ENCODE measurements at places on chromosomes 13 and 19.

- DNase-seq = no peak
Measured at GRCh38 chr13:46951516-46951915, 54.7 kb upstream of the HTR2A start.

GRCh38 chr13:47707414-47707813, 293.7 kb downstream of the SUCLA2 start:
- no peak for DNase-seq

- peak; percentile 75 for DNase-seq
Measured at GRCh38 chr19:12495002-12495802, 10.6 kb upstream of the ZNF709 start.

- DNase-seq = peak; percentile 34
Measured at GRCh38 chr13:48775804-48776203, 122.1 kb downstream of the CYSLTR2 start.

- no peak for DNase-seq
Measured at GRCh38 chr19:19570571-19570970, 32.5 kb downstream of the CILP2 start.

- DNase-seq = no peak
Measured at GRCh38 chr19:55312621-55313512, 12.3 kb downstream of the TMEM150B start.

GRCh38 chr19:51440846-51441409, 17.3 kb downstream of the SIGLEC8 start:
- no peak for DNase-seq

GRCh38 chr19:53195265-53195903, 2.2 kb upstream of the ZNF665 start:
- peak; percentile 46 for DNase-seq

- no peak for DNase-seq
Measured at GRCh38 chr19:29528946-29529645, 3.3 kb downstream of the VSTM2B start.

DNA sequence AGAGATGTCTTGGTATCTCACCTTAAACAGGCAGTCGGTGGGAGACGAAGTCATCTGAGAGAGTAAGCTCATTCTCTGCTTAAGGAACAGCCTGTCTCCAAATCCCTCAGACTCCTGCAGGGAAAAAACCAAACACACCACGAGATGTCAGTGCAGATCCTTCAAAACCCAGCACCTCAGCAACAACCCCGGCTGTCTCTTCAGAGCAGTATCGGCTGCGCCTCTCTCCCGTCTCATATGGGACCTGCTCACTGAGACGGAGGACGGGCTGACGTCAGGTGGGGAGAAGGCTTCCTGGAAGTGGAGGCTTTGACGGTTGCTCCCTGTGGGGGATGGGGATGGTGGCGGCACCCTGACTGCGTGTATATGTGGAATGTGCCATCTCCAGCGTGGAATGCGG, 43.6 kb downstream of the ANKRD27 start:
- no peak for DNase-seq

DNA sequence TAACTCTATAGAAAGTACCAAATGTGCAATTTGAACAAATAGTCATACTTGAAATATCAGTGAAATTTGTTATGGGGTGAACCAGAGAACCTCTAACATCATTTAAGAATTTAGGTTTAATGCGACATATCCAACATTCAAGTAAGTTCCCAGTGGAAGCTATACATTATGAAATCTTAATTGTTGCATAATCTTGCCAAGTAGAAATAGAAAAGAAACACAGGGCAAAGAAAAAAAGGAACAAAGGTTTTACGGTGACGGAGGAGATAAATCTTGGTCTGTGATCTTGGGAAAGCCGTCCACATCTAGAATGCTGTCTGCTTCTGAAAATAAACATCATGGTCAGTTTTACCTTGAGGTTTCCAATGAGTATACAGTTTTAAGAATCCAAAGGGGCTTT, 445.7 kb downstream of the RFC3 start:
- no peak for DNase-seq

DNA sequence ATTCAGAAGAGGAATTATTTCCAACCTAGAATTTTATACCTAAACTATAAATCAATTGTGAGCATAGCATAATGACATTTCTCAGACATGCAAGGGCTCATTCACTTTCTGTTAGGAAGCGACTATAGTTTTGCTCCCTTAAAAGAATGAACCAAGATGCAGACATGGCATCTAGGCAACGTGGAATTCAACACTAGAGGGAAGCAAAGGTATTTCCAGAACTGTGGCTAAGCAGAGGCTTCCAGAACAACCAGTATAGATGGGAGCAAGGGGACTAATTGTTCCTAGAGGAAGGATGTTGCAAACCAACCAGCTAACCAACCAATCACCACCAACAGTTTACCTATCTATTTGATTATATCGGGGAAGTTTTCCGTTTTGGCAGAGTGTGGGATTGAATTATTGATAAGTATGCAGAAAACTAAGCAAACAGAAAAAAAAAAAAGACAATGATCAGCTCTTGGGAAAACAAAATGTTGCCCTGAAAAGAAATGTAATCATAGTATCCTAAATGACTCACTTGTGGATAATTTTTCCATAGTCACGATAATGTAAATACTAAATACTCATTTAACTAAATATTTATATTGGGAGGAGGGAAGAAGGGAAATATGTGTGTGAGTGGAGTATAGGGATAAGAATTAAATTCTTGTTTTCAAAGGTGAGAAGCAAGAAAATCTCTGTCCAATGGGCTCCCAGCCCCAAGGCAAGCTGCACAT, 21.1 kb downstream of the ARL11 start:
- DNase-seq = peak; percentile 14

GRCh38 chr13:107284173-107284572, 716.2 kb upstream of the ARGLU1 start:
- no peak for DNase-seq

DNA sequence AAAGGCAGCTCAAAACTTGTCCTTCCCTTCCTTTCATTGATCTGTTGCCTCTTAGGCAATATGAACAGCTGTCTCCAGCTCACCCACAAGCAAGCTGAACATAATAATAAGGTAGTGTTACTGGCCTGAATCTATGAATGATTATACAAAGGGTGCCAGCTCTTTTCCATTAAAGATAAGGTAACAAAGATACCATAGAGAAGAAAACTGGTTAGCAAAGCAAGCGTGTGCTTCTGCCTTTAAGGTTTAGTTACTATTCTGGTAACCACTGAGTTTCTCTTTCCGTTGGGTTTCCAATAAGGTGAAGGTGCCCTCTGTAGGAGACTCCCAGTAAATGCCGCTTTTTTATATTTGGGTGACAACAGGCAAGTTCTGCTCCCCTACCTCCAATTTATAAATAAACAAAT, 12.1 kb upstream of the DACH1 start:
- no peak for DNase-seq

GRCh38 chr19:48303367-48303766, 22.0 kb upstream of the EMP3 start:
- no peak for DNase-seq

DNA sequence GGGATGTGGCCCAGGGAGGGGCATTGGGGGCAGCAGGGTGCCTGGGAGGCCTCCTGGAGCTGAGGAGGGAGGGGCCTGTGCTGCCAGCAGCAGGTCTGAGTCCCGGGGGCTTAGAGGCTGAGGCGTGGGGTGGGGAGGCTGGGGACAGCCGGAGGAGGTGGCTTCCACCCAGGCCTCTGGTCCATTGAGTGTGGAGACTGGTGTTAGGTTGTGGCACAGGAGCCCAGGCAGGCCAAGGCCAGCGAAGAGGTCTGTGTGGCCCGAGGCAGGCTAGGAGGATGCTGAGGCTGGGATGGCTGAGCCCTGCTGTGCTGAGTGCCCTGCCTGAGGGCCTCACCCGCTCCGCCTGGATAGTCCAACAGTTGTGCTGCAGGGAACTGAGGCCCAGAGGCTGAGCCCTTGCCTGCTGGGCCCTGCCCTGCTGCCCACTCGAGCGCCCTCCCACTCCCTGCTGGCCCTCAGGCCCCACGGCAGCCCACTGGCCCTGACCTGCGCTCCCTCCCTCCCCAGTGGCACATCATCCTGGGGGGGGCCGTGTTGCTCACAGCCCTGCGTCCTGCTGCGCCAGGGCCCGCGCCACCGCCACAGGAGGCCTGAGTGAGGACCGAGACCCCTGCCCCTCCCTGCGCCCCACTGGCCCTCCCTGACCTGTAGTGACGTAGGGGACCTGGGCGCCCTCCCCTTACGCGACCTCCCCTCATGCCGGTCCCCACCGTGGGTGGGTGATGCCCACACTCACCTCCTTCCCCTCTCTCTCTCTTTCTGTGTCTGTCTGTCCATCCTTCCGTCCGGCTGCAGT, 4.9 kb upstream of the GARIN5A start:
- DNase-seq = no peak

GRCh38 chr19:49515767-49516166, 3.3 kb downstream of the FCGRT start:
- no peak for DNase-seq

Measured in HTR-8/SVneo (cell line).